ENCODE measurements at places on chromosomes 16 and 17.

GRCh38 chr17:549177-550040, 165.2 kb downstream of the VPS53 start:
- no peak for DNase-seq

DNA sequence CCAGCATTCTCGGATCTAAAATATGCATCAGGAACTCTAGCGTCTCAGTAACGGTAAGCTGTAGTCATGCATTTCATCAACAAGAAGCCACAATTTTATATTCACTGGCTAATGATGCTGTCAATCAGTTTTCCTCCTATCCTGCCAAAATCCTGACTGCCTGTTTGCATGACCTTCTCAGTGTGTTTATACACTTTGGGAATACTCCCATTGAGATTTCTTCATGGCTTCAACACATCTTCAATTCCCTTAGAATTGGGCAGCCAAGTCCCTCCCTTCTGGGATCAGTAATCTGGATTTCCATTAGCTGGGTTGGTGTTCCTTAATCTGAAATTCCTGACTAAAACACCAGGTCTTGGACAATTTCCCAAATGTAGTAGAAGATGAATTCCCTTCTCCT, 348.9 kb upstream of the DYNLRB2 start:
- DNase-seq: no peak

DNA sequence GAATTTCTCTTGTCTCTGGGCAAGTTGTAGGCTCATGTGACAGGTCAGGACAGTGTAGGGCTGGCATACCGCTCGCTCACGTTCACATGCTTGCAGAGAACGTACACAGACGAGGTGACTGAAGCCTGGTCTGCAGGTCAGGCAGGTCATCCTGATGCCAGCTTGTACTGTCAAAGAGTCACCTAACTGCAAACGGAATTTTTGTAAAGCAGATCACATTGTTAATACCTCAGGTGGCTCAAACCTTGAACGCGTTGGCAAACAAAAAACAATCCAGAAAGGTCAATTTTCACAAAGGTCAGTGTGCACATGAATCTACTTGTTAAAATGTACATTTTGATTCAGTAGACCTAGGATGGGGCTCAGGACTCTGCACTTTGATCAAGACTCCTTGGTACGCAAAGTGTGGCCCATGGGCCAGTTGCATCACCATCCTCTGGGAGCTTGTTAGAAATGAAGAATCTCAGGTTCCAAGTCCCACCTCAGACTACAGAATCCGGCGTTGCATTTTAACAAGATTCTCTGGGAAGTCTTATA, 28.6 kb downstream of the ANKRD40 start:
- DNase-seq: no peak

- no peak for DNase-seq
Observed at GRCh38 chr16:85313526-85314301, 201.4 kb upstream of the CIBAR2 start.

DNA sequence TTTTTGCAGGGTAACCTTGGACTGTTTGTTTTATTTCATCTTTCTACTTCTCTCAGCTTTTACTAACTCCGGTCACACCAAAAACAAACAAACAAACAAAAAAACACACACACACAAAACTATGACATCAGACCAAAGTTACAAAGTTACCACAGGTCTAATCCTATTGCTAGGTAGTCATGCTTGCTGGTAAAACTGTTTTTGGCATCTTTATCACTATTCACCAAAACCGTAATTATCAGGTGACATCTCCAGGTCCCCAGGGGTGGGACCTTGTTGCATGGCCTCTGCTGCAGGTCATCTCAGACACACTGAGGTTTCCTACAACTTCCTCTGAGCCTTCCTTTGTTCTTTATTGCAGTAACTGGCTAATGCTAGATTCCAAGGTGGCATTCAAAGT, 162.3 kb downstream of the ABCA8 start:
- no peak for DNase-seq

- no peak for DNase-seq
Observed at GRCh38 chr17:39139161-39139511, 12.3 kb downstream of the PLXDC1 start.

- no peak for DNase-seq
Observed at GRCh38 chr16:85955566-85955965, 56.6 kb downstream of the IRF8 start.

GRCh38 chr16:79823639-79824038, 223.1 kb upstream of the MAF start:
- no peak for DNase-seq

DNA sequence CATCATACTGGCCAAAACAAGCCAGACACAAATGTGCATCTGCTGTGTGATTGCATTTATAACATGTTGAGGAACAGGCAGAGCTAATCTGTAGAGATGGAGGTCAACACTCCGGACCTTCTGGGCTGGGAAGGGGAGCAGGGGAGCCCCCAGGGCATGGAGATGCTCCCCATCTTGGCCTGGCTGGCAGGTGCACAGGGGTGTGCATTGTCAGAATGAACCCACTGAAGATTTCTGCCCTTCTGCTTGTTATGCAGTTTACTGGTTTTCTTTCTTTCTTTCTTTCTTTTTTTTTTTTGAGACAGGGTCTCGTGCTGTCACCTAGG, 146.9 kb downstream of the CMIP start:
- DNase-seq: no peak

GRCh38 chr16:79072517-79072916, 528.0 kb downstream of the MAF start:
- DNase-seq: no peak
